ENCODE measurements at places on chromosomes 12 and 14.

DNA sequence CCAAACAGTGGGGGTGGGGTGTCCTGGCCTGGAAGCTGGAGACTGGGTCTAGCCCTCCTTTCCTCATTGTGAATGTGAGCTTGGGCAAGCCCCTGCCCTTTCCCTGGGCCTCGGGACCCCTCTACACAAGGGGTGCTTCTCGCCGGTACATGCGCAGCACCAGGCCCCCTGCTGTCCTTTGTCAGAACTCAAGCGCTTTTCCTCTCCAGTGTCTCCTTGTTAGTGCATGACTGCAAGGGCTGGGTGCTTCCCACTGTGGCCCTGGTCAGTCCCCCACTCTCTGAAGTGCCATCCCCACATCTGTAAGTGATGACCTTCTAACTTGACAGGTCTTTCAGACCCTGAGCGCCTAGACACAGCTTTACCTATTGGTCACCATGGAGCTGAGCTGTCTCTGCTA is 44.2 kb downstream of the DEGS2 start:
- no peak for DNase-seq

DNA sequence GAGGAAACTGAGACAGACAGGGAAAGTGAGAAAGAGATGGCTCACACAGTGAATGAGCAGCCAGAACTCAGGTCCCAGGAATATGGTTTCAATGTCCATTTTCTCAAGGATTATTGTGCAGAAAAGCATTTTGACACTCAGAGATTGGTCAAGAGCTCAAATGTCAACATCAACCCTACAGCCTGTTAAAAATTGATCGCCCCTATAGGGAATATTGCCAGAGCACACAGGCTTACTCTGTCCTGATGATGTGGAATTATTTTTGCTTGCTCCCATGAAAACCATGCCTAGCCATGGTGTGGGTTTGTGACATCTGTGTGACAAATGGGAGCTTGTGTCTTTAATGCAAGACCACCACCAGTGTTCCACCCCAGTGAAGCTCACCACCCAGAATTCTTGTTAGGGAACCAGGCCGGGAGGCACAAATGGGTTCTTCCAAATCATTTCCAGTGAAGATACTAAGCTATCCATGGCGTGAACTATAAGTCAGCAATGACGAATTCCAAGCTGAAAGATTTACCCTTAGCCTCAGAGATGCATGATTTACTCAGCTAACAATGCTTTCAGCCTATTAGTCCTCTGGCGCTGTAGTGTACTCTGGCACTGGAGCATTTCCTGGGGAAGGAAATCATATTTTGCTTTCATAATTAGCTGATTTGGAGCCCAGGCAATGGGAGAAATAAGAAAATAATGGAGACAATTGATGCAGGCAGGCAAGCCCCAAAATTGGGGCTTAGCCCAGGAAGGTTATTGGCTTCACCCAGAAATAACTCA is 1188.2 kb upstream of the TMEM132C start:
- DNase-seq: no peak

DNA sequence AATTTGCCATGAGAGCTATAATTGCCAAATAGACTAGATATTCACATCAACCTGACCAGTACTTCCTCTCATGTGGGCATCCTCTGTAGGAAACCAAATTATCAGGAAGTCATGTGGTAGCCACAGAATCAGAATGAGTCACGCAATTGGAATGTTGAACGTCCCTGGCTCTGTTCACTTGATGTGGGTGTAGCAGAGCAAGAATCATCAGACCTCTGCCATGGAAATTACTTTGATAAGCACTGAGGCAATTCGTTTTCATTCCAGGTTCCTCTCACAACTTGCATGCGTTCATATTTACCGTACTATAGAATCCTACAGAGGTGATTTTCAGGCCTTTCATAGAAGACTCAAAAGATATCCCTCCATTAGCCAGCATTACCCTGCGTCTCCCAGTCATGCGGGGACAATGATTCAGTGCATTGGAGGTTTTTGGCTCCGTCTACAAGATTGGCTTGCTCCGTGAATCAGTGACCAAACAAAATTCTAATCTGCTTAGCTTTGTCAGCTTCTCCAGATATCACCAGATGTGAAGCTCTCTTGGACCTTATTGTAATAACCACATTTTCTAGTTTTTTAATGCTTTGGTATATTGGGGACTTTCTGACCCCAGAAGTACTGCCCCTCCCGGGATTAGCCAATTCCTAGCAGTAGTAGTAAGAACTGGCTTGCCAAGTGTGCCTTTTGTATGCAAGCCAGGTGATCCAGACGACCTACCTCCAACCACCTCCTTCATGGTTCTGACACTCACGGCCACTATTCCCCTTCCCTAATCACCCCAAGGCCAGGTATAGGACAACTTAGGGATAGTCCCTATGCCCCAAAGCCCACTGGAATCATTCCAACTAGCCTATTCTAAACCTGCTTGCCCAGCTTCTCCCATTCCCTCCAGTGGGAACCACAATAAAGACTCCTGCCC is 133.4 kb downstream of the KICS2 start:
- DNase-seq: peak; percentile 7

GRCh38 chr12:100346660-100347059 is 10.2 kb upstream of the SLC17A8 start:
- DNase-seq: no peak

- DNase-seq: no peak
Measured at GRCh38 chr14:32706721-32707519, 231.8 kb upstream of the NPAS3 start.

DNA sequence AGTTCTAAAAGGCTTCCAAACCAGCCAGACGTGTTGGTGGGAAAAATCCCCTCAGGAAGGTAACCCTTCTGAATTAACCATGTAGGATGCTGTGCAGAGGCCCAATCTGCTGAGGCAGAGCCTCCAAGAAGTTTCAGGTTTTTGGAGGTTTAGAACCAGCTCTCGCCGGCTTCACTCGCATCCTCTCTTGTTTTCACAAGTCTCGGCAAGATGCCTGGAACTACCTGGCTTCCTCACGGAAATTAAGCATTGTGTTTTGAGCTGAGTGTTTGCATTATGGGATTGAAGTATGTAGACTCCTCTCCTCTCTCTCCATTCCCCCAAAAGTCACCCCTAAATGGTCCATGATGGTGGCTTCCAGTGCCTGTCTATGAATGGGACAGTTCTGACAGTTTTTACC is 20.6 kb downstream of the LTBP2 start:
- DNase-seq: no peak

DNA sequence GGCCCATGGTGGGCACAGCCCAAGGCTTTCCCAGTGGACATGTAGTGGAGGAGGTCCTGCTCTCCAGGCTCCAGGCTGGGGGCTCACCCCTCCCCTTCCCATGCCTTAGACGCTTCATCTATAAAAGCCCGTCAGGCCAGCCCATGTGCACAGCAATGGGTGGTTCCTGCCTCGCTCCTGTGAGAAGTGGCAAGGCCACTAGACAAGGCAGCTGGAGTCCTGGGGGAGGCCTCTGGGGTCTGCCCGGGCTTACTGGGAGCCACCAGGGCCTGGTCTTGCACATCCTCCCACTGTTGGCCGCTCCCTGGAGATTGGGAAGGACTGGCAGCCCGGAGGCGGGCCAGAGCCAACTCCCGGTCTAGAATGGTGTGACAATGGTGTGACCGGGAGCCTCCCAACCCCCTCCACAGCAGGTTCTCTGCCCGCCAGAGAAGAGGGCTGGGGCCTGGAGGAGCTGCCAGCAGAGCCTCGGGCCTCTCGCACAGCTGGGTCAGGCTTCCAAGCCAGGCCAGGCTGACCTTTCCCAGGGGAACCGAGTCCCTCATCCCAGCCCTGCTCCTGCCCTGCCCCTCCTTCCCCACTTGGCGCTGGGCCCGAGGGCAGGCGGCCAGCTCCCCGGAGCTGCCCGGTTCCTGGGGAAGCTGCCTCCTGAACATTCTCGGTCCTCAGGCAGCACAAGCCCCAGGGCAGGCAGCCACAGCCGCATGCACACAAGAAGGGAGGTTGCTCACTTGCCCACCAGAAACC is 97.9 kb downstream of the RFLNA start:
- DNase-seq: no peak

DNA sequence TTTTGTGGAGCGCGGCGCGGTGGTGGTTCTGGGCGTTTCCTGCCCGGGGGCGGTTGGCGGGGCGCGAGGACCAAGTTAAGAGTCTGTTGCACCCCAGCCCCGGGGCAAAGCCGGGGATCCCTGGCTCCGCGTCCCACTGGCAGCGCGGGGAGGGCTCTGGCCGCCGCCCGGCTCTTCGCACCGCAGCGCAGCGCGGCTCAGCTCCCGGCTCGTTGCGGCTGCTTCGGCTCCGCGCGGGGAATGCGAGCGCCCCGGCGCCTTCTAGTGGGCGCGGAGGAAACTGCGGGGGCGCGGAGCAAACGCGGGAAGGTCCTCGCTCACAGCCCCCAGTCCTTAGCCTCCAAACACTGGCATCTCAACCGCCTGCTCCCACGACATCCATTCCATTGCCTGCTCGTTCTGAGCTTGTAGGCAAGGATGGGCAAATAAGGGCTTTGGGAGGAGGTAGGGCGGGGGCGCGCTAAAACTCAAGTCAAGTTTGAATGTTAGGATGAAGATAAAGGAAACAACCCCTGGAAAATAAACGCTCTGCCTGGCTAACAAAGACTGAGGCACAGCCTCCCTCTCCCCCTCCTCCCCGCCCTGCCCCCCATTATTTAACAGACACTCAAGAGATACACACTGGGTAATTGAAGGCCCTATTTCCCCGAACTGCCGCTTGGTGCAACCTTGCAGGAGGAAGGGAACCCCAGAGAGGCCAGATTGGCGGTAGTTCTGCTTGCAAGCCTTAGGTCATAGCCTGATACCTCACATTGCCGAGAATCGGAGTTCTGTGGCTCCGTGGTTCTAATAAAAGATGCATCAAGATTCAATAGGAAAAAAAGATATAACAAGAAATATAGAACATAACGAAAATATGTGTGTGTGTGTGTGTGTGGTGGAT is at the start of gene B4GALNT1:
B4GALNT1 (minus strand) TSS at position 244 of the 883 bp plus-strand sequence. CDS start 1,069 bp downstream, outside the sequence.
- peak; percentile 71 for DNase-seq

GRCh38 chr12:104458694-104459367 is 2.1 kb downstream of the CHST11 start:
- no peak for DNase-seq

GRCh38 chr12:104733717-104734175 is 224.3 kb downstream of the SLC41A2 start:
- DNase-seq: peak; percentile 32

DNA sequence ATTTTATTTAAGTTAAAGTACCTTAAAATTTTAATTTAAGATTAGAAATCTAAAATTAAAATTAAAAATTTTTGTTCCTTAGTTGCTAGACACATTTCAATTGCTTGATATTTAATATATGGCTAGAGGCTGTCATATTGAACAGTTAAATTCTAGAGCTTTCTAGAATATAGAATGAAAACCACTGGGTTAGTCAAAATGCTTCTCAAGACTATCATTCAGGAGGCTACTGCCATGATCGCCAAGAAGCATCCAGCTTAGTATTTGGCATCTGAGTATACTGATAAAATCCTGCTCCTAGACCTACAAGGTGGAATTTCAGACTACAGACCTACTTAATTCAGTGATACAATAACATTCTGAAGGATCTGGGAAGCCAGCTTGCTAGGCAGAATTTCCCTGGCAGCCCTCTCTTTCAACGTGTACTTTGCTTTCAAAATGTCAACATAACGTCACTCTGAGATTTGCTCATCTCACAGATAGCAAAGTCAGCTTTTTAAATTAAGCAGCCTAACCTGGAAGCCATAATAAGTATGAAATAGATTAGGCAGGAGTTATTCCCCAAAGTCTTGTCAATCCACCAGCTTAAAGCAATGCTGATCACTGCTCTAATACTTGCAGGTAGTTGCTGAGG is 525.8 kb downstream of the FSCB start:
- DNase-seq: no peak

- DNase-seq: no peak
Measured at GRCh38 chr14:104307246-104307626, 168.8 kb downstream of the KIF26A start.

GRCh38 chr14:50342221-50343078 is 30.3 kb downstream of the DMAC2L start:
- peak; percentile 47 for DNase-seq

- DNase-seq: no peak
Measured at GRCh38 chr12:67453191-67453590, 184.0 kb downstream of the CAND1 start.

- DNase-seq: no peak
Measured at GRCh38 chr12:25725470-25725869, 172.4 kb upstream of the LMNTD1 start.

DNA sequence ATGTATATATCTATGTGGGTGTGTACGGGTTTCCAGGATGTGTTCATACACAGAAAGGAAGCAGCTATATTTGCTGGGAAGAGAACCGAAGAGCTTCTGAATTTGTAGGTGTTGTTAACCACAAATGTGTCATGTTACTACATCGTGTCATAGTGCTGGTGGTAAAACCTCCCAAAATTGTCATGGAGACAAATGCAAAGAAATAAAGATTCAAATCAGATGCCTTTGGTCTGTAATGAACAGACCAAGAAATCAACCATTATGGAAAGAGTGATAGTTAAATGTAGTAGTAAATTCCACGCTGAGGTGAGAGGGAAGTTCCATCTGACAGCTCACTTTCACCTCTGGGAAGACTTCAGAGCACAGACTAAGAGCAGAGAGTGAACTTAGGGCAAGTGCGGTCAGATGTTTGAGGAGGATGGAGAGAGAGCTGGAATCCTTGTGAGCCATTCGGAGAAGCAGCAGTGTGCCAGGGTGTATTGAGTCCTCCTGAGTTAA is 487.5 kb downstream of the TMEM121 start:
- peak; percentile 28 for DNase-seq

DNA sequence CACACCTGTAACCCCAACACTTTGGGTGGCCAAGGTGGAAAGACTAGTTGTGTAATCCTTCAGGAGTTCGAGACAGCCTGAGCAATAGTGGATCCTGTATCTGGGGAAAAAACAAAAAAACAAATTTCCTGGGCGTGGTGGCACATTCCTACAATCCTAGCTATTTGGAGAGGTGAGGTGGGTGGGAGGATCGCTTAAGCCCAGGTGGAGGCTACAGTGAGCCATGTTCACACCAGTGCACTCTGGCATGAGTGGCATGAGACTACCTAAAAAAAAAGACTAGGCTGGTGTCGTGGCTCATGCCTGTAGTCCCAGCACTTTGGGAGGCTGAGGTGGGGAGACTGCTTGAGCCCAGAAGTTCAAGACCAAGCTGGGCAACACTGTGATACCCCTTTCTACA is 17.2 kb downstream of the PTGES3 start:
- DNase-seq: no peak
